Natural killer cell (primary cell): ENCODE measurements at places on chromosomes 2 and 18. TPM values are rescaled to one million over a fixed set of nuclear protein-coding genes. Genes with fewer than 3 reads are reported as not detected.

SP140 gene
- 89.9 TPM for total RNA-seq

SYT4 gene
- total RNA-seq, result not detected

FHOD3 gene
- not detected for total RNA-seq

CTNNA2 gene
- not detected for total RNA-seq

SP9 gene
- total RNA-seq, result not detected

DNA sequence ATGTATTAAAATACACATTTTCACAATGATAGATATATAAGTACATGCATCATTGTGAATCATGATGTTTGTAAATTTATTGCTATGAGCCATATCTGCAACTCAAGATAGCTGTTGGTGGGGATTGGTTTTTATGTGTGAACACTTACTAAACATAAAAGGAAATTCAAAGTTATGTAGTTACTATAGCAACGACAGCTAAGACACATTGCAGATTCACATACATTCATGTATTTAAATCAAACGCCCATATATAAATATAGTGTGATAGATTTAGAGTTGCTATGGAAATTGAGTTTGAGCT lies 65.6 kb downstream of the MAPRE2 start:
- H3K27ac ChIP-seq, result peak overlapping the region; percentile 73
- no peaks in the 10 kb centered on the region for H3K27me3 ChIP-seq
- H3K36me3 ChIP-seq, result peaks cover 23% of the 10 kb centered on the region
- DNase-seq, result no peak
- no peak overlapping the region for H3K4me3 ChIP-seq

DNA sequence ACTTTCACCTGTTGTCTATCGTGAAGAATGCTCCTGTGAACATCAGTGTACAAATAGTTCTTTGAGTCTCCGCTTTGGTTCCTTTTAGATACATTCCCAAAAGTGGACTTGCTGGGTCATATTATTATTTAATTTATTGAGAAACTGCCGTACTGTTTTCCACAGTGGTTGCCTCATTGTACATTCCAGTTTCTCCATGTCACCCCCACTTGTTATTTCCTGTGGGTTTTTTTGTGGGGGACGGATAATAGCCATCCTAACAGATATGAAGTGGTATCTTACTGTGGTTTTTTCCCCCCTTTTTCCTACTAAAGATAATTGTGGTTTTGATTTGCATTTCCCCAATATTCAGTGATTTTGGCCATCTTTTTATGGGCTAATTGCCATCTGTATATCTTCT lies 53.8 kb downstream of the SMCHD1 start:
- no peak overlapping the region for H3K4me3 ChIP-seq
- no peak overlapping the region for H3K27ac ChIP-seq
- no peaks in the 10 kb centered on the region for H3K4me1 ChIP-seq
- H3K36me3 ChIP-seq, result peaks cover 77% of the 10 kb centered on the region

DNA sequence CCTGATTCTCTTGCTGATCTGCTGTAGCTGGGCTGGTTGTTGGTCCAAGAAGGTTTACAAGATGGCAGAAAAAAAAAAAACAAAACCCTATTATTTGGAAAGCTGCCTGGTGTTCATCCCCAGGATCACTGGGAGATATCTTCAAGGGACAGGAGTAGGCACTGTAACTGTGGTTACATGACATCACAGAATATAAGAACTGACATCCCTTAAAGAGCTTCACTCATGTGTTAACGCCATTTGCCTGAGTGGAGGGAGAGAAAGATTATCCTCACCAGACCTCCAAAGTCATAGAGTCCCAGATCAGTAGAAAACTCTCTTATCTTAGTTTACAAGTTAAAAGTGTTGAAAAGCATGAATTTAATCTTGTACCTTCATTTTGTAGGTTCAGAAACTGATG lies 95.3 kb upstream of the BZW1 start:
- DNase-seq, result no peak
- no peak overlapping the region for H3K27ac ChIP-seq
- no peaks in the 10 kb centered on the region for H3K36me3 ChIP-seq
- H3K4me1 ChIP-seq, result peaks cover 9% of the 10 kb centered on the region

DNA sequence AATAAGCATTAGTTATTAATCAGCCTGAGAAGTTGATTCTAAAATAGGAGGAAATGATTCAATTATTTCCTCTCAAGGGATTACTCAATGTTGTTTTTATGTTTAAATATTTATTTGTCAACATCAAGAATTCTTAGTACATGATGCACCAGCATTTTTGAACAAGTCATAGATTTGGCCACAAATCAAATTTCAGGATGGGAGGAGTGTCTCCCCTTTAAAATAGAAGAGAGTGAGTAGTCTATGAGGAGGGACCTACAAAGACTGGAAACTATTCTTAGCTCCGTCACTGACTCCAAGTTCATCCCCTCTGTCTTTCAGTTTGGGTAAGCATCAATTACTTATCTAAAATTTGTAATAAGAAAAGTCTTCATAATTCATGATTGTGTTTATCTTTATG lies 18.6 kb upstream of the IL18R1 start:
- no peaks in the 10 kb centered on the region for H3K27me3 ChIP-seq
- DNase-seq, result no peak
- no peaks in the 10 kb centered on the region for H3K4me1 ChIP-seq
- H3K4me3 ChIP-seq, result no peak overlapping the region
- no peaks in the 10 kb centered on the region for H3K36me3 ChIP-seq

DNA sequence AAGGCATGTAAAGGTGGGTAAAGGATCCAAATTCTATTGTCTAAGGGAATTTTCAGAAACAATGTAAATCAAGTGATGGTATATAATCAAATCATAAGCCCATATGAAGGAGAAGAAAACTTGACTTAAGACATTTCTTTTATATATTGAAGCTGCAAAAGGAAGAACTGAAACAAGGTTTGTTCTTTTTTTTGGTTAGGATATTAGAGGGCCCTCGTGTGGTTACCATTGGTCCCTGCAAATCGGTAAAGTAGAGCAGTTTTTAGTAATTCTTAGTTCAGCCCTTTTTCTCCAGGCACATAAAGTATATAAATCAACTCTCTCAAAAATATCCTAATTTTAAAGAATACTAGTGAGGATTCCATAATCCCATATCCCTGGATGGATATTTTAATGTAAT lies 105.6 kb upstream of the STK17B start:
- no peak overlapping the region for H3K4me3 ChIP-seq
- H3K27me3 ChIP-seq, result no peaks in the 10 kb centered on the region
- peaks cover 9% of the 10 kb centered on the region for H3K4me1 ChIP-seq
- H3K27ac ChIP-seq, result no peak overlapping the region
